ENCODE measurements at places on chromosomes 6 and 20. TPM values are rescaled to one million over a fixed set of nuclear protein-coding genes. Genes with fewer than 3 reads are reported as not detected.

GRCh38 chr20:50915424-50915823 is 15.8 kb downstream of the ADNP start:
- DNase-seq: no peak

DNA sequence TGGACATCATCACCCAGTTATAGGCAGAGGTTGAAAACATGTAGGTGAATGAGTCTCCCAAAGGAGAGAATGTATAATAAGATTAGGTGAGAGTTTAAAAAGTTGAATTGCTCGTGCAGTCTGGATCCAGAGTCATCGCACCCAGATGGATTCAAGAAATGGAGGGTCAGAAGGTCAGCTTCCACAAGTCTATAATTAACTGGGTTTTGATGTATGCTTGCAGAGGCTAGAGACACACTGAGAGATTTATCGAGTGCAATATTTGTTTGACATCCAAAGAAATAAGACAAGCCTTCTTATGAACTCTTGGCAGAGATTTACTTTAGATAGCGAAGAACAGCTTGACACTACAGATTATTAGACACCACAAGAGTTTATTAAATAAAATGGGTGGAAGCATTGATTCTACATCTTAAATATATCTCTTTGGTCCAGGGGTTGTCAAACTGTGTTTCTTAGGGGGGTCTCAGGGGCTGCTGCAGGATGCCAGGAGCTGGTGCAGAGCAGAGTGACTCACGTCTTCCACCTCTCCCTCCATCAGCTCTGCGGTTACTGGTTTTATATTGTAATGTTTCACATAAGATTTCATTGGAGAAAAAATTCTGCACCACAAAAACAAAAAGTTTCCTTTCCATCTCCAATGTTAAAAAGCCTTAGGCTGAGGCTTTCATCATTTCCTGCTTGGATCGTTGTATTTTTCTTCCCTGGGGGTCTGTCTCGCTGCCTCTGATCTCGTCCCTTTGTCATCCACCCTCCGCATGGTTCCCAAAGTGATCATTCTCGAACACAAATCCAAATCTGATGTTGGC is 176.2 kb upstream of the AHI1 start:
- DNase-seq: peak; percentile 9

GRCh38 chr6:82205930-82206392 is 41.6 kb downstream of the IBTK start:
- no peak for DNase-seq

The EDN1 gene
- total RNA-seq: 0.90 TPM

DNA sequence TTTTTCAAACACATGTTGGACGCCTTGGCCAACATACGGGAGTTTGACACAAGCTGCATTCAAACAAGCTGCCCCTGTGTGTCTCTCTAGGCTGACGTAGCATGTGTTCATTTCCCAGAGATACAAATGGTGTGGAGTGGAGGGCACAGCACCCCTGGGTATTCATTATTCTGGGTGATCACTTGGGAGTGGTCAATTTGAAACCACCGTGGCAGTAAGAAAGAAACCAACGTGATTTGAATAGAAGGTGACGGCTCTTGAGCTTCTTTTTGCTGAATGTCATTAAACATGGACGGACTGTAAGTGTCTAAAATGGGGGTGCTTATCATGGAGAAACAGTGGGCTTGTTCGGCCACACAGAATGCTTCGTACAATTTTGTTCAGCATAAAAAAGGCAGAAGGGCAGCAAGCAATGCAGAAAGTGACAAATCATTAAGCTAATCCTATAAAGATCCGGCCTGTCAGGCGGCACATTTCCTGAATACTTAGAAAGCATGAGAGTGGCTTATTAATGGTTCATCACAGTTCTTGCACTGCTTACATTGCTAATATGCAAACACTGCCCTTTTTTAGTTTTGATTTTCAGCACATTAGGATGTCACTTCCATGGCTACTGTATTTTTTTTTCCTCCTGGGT is 1261.9 kb upstream of the CITED2 start:
- no peak for DNase-seq

The FOXS1 gene
- total RNA-seq: 0.83 TPM

The MDFI gene
- total RNA-seq: 1.3 TPM

GRCh38 chr20:53655625-53656292 is 62.1 kb upstream of the ZNF217 start:
- no peak for DNase-seq

DNA sequence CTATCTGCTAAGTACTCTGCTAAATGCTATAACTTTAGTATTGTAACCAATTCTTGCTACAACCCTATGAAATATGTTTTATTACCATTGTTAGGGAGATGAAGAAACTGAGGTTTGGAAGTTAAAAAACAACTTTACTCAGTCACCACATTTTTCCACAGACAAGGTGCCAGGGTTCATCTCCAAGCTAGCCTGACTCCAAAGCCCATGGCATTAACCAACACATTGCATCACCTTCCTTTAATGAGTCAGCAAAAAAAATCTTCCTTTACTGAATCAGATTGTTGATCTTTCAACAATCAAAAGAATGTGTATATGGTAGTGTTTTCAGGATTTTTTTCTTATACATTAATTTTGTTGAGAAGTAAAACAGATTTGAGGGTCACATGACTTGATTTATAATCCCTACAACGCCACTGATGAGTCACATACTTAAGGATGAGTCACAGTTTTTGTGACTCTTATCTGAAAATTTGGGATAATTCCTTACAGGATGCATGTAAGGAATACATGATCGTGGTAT is 41.5 kb downstream of the MAN1A1 start:
- no peak for DNase-seq

GRCh38 chr6:37558168-37558567 is 58.5 kb upstream of the CCDC167 start:
- no peak for DNase-seq

DNA sequence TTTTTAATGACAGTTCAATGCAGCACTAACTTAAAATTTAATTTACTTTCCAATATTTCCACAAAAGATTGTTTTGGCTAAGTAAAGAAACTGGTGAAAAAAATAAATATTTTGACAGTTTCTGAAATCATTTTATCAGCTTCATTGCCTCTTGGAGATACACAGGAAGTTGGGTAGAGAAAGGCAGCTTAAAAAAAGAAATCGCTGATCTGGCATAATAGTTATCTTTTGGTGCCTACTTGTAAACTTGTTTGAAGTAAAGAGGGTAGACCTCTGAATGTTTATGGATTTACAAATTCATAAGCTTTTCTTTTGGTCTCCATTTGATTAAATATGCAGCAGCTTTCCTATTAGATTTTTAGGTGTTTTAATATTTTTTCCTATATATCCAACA is 103.4 kb downstream of the RTN4IP1 start:
- no peak for DNase-seq

DNA sequence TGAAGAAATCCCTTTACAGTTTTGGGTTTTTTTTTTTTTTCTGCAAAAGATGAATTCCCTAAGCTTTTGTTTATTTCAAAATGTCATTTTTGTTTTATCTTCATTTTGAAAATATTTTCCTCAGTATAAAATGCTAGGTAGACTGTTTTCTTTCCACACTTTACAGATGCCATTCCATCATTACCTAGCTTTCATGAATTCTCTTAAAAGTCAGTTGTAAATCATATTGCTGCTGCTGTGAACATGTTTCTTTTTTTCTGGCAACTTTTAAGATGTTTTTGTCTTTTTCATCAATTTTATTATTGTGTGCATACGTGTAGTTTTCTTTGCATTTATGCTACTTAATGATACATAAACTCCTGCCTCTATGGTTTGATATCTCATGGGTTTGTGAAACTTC is 168.3 kb downstream of the FAXC start:
- DNase-seq: no peak

DNA sequence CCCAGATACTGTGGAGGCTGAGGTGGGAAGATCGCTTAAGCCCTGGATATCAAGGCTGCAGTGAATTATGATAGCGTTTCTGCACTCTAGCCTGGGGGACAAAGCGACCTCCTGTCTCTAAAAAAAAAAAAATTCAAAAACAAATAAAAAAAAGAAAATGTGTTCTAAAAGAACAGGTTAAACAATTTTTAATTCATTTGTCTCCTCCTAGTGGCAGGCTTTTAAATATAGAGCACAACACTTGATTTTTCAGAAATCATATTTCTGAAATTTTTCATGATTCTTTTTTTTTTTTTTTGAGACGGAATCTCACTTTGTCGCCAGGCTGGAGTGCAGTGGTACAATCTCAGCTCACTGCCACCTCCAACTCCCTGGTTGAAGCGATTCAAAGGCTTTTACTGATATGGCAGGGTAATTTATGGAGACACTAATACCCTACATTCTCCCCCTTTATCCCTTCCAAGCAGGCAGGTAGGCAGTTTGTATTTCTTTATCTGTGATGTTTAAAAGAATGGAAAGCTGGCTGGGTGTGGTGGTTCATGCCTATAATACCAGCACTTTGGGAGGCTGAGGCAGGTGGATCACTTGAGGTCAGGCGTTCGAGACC is 8.7 kb upstream of the GTF3C6 start:
- DNase-seq: no peak

- no peak for DNase-seq
Observed at GRCh38 chr6:14957355-14958059, 288.4 kb upstream of the JARID2 start.

GRCh38 chr6:30781395-30781742 is 37.0 kb upstream of the IER3 start:
- DNase-seq: peak; percentile 68

DNA sequence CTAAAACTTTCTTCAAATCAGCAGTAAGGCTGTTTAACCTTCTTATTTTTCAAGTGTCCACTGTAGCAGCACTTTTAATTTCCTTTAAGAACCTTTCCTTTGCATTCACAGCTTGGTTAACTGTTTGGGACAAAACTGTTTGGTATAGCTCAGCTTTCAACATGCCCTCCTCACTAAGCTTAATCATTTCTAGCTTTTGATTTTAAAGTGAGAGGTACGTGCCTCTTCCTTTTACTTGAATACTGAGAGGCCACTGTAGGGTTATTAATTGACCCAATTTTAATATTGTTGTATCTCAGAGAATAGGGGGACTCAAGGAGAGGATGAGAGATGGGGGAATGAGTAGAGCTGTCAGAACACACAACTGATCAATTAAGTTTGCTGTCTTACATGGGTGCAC is 129.5 kb upstream of the MMS22L start:
- no peak for DNase-seq

- DNase-seq: no peak
Observed at GRCh38 chr6:30685157-30686008, 1.1 kb downstream of the PPP1R18 start.

DNA sequence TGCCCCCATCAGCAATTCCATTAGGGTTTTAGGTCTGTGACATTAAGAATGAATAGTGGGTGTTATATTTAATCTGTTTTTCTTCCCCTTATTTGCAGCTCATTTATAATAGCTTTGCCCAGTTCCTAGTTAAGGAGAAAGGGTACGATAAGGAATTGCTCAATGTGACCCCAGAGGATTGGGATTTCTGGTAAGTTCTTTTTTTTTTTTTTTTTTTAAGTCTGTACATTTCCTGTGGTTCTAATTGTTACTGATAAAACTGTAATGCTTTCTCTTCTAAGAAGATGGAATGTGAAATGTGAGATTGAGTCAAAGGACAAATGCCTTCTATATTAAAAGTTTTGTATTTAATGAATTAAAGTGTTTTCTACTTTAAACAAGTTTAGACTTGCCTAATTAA is 5.5 kb downstream of the NT5DC1 start:
- DNase-seq: no peak

The TRIM40 gene
- not detected for total RNA-seq

All from psoas muscle (tissue), 8 donors.